ENCODE measurements at places on chromosomes 12 and 14.

DNA sequence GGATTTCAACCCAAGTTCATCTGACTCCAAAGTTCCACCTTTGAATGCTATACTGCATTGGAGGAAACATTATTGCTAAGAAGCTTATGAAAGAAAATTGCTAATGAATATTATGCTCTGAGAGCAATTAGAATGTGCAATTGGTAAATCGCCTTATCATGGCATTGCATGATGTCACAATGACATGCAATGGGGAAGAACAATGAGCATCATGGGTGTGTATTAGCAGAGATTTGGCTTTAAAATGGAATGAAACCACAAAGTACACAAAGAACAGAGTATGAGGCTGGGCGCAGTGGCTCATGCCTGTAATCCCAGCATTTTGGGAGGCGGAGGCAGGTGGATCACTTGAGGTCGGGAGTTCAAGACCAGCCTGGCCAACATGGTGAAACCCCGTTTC is 34.7 kb downstream of the FOS start:
- no peak for DNase-seq

DNA sequence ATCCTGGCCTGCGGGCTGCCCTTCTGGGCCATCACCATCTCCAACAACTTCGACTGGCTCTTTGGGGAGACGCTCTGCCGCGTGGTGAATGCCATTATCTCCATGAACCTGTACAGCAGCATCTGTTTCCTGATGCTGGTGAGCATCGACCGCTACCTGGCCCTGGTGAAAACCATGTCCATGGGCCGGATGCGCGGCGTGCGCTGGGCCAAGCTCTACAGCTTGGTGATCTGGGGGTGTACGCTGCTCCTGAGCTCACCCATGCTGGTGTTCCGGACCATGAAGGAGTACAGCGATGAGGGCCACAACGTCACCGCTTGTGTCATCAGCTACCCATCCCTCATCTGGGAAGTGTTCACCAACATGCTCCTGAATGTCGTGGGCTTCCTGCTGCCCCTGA is 15.4 kb upstream of the BDKRB1 start:
- no peak for DNase-seq

DNA sequence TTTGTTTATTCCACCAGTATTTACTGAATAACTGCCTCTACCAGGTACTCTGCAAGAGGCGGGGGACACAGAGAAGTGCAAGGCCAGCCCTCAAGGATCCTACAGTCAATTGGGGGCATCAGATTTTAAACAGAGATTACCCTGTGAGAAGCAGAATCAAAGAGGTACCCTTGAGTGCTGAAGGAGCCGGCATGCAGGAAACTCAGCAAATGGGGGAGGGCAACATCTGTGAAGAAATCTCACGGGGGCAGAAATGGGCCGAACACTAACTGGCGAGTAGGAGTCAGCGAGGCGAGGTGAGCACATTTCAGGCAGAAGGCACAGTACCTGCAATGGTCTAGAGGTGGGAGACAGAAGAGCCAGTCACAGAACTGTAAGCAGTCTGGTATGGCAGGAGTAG is 9.0 kb downstream of the GALNT6 start:
- no peak for DNase-seq

DNA sequence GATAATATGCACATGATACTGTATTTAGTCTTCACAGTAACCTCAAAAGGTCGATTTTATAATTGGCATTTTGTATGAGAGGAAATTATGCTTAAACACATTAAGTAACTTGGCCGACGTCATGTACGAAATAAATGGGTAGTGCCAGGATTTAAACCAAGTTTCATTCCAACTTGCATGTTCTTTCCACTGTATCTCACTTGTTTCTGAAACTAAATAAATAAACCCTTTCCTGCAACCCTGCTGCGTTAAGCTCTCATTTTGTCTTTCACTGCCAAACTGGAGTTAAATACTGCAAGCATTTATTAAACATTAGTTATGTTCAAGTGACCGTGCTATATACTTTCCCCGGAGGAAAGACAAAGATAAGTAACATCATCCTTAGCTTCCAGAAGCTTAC is 293.9 kb upstream of the PRKD1 start:
- DNase-seq: no peak

GRCh38 chr12:16168078-16168477 is 109.4 kb downstream of the SLC15A5 start:
- DNase-seq: no peak

GRCh38 chr12:614411-614970 is 48.8 kb downstream of the NINJ2 start:
- DNase-seq: no peak

- DNase-seq: no peak
Observed at GRCh38 chr12:39931231-39931630, 174.7 kb downstream of the SLC2A13 start.

DNA sequence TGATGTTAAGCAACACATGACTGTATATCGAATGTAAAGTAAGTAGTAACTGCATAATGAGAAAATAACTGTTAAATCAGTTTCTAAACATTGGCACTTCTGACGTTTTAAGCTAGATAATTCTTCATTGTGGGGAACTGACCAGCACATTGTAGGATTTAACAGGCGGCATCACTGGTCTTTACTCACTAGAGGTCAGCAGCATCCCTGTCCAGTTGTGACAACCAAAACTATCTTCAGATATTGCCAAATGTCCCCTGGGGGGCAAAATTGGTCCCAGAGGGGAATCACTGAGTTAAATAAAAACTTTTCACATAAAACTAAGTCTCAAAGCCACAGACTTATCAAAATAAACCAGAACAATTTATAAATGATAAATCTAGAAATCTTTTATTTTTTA is 65.3 kb downstream of the BLTP3B start:
- no peak for DNase-seq

GRCh38 chr14:96649327-96649601 is 147.1 kb downstream of the PAPOLA start:
- no peak for DNase-seq

- DNase-seq: no peak
Observed at GRCh38 chr14:92473261-92473968, 40.2 kb upstream of the RIN3 start.

DNA sequence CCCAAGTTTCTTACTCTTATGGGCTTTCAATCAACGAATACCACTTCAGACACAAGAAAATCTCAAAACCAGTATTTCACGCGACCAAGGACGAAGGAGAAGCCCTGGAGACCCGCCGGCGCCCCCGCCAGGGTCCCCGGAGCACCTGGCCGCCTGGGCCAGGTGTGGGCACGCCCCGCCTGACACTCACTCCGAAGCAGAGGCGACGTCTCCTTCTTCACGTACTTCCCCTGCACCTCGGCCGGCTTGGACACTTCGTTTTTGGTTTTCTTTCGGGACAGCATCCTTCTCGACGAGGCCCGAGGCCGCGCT is 466 bp downstream of the SAV1 start:
- no peak for DNase-seq

GRCh38 chr12:57497223-57498131 is 9.6 kb downstream of the MARS1 start:
- DNase-seq: no peak

- no peak for DNase-seq
Observed at GRCh38 chr14:90275820-90276219, 19.5 kb downstream of the PSMC1 start.

DNA sequence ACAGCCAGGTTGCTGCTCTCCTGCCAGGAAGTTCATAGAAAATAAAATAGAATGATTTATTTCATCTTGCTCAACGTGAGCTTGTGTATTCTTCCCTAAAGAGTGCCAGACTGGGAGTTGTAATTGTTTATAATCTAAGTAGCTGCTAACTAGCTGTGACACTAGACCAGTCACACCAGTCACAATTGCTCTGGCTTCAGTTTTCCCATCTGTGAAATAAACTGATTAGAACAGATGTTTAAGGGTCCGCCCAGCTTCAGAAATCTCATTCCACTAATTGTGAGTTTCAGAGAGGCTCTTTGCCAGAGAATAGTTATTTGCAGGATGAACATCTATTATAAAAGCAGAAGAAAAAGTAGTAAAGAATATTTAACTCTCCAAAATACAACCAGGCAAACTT is 55.6 kb upstream of the ZDHHC17 start:
- no peak for DNase-seq

GRCh38 chr14:21475767-21476522 is 814 bp downstream of the RAB2B start:
- DNase-seq: no peak

- no peak for DNase-seq
Observed at GRCh38 chr12:91951571-91951970, 194.1 kb downstream of the BTG1 start.

Measured in NCI-H510A treated with DMSO at 0.1 percent for 48 hours (cell line).